SW480 (cell line): ENCODE measurements at places on chromosomes 6 and 20.

- DNase-seq: no peak
These were observed 451.5 kb downstream of the PLCB1 start for GRCh38 chr20:8583566-8584043.

DNA sequence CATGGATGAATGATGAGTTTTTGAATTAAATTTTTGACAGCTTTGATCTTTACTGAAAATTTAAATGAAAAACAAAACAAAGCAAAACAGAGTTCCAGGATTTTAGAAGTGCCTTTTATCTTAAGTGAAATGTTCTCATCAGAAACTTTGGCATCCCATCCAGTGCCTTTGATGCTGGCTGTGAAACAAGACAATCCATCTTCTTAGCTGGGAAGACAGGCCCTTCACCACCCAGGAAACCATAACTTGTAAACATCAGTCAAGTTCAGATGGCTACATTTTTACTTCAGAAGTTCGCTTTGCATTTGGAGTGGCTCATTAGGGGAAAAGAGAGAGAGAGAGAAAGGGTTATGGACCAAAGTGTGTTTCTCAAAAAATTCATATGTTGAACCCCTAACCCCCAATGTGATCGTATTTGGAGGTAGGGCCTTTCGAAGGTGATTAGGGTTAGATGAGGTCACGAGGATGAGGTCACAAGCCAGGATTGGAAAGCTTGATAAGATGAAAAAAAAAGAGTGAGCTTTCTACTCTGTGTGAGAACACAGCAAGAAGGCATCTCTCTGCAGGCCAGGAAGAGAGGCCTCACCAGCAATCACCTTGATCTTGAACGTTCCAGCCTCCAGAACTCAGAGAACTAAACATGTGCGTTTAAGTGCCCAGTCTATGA, 366.5 kb downstream of the PRKN start:
- DNase-seq: no peak

DNA sequence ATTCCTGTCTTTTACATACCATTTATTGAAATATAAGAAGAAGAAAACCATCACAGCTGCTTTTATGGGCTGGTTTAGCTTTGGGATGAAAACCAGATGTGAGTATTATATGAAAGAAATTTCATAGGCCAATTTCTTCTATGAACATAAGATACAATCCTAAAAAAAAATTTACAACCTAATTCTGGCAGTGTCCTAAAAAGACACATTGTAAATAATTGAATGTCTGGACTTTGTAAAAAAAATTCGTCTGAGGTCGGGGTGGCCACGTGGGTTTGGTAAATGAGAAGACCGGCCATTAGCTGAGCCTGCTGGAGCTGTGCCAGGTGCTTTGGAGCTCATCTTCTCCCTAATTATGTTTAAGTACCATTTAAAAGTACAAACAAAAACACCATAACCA, 26.8 kb downstream of the DACT2 start:
- no peak for DNase-seq

GRCh38 chr20:24994470-24995368, 2.2 kb upstream of the APMAP start:
- peak; percentile 80 for DNase-seq

DNA sequence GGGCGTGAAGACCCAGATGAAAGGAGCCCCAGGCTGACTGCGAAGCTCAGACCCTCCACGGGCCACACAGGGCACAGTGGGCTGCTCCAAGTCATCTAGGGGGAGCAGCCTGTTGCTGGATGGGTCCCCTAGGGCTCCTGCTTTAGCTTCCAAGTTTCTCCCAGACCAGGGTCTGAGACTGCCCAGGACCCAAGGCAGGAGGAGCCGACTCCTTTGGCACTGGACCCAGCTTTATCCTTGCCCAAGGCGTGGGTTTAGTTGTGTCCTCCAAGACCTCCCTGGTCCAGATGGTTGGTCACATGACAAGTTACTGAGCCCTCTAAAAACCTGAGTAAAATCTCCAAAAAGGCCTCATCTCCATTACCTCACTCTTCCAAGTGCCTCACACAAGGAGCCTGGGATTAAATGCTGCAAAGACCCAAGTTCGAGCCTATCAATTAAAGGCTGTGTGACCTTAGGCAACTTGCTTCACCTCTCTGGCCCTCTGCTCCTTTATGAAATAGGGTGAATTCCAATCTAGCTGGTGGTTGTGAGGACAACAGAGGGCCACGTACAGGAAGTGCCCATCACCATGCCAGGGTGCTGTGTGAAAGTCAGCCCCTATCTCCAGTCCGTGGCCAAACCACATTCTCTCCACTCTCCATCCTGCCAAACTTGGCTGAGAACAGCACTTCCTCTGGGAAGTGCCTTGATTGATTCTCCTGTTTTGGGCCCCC, 2.5 kb downstream of the NECAB3 start:
- no peak for DNase-seq

GRCh38 chr6:16425881-16426615, 187.7 kb downstream of the GMPR start:
- no peak for DNase-seq

DNA sequence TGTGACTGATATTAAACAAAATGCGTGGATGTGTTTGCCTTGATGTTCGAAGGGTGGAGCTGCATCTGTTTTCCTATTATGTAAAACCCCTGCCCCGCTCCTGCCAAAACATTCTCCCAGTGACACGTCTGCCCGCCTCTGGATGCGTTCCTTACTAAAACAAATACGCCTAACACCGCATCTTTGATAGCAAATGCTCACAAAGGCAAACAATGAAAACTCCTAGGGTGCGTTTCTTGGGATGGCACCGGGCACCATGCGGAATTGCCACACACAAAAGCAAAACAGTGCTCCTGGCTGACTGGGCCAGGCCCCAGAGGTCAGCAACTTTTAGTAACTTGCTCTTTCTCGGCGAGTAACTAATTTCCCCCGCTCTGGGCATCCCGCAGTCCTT, 9.0 kb upstream of the FOXC1 start:
- DNase-seq: no peak

DNA sequence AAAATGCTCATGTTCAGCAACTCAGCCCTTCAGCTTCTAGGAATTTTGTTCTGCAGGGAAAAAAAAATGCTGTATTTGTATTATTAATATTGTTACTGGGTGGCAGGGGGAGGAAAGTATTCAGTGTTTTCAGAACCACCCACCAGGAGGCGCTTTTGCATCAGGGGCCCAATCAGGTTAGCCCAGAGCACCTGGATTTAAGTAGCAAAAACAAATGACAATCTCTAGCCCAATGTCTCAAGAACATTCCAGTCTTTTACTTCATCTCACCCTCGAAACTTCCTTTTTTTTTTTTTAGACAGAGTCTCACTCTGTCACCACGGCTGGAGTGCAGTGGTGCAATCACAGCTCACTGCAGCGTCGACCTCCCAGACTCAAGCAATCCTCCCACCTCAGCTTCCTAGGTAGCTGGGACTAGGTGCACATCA, 635 bp upstream of the C20orf203 start:
- peak; percentile 70 for DNase-seq

DNA sequence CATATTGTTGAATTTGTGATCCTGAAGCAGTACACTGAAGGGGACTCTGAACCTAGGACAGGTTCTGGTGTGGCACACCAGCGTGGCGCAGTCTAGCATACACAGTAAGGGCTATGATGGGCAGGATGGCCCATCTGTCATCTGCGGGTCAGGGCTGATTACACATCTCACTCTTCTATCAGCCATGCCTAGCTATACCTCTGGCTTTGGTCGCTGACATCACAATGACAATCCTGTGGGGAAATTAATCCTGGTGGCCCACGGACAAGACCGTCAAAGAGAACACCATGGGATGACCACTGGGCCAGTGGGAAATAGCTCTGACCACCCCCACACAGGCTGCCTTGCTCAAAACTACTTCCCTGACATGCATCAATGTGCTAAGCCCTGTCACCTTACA, 2.8 kb downstream of the SNHG17 start:
- no peak for DNase-seq

GRCh38 chr20:8127553-8128255, 4.4 kb upstream of the PLCB1 start:
- no peak for DNase-seq

DNA sequence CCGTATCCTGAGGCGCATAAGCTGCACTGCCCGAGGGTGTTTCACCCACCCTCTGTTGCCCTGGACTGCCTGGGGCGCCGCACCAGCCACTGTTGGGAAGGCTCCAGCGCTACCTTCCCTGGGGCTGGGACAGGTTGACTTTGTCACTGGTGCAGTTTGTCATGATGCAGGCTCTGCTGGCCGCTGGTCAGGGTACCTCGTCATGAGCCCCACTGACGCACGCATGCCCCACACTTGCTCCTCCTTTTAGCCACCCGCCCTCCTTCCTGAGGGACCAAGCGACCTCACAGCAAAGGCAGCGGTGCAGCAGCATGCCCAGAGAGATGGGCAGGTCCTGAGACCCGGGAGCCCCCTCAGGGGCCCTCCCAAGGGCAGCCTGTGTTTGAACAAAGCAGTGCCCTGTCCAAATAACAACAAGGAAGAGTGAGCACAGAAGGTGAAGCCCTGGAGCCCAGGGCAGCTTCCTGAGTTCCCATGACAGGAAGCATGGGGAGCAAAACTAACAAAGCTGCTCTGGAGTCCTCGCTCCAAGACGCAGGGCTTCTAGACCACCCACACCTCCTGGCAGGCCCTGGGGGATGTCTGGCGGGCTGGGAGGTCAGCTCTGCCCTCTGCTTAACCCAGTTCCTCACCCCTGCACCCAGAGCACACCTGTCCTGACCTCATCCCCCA, 50.1 kb upstream of the SMOC2 start:
- DNase-seq: no peak

DNA sequence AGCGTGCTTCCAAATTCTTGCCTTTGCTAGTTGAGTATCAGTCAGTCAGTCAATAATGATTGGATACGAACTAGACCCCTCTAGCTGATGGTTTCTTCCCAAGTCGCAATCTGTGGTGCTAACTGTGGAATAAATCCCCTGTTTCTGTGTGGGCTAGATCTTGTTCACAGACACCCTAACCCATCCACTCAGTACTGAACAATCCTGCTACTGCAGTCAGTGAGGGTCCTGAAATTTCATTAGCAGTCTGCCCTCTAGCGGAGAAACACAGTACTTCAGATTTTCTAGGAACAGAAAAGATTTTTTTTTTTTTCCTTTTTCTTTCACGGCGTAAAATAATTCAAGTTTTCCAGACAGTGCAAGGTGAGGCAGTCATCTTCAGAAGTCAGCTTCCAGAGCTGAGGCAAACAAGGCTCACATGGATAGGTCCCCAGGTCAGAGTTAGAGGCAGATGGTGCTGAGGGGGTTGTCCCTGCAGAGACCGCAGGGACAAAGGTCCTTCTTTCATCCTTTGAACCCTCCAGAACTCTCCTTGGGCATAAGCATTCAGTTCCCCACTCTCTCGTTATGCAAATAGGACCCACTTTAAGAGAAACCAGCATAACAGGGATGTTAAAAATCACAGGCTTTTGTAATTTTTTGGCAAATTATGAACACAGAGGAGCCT, 119.6 kb downstream of the SCML4 start:
- peak; percentile 20 for DNase-seq

DNA sequence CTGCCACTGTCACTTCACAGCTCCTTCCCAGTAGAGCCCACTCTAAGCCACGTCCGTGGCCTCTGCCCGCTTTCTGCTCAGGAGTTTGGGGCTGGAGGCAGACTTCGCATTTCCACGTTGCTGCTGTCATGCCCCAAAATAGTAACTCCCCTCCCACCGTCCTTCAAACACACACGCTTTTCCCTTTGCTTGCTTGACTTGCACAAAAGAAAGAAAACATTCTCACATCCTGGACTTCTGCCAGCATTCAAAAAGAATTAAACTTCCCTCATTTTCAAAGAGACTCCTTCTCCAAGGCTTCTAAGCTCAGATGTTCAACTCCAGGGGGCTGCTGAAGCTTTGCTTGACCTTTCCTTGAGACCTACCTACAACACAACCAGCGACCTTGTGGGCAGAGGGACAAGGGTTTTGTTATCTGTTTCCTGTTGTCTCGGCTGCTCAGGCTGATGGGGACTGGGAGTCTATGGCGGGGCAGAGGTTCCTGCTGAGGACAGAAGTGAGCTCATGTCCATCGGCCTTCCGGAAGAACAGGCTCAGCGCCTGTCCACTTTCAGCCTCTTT, 263.8 kb upstream of the FOXQ1 start:
- no peak for DNase-seq

GRCh38 chr6:138287144-138287955, 69.1 kb upstream of the PBOV1 start:
- DNase-seq: peak; percentile 42

GRCh38 chr6:80742481-80742880, 636.0 kb downstream of the BCKDHB start:
- peak; percentile 12 for DNase-seq

DNA sequence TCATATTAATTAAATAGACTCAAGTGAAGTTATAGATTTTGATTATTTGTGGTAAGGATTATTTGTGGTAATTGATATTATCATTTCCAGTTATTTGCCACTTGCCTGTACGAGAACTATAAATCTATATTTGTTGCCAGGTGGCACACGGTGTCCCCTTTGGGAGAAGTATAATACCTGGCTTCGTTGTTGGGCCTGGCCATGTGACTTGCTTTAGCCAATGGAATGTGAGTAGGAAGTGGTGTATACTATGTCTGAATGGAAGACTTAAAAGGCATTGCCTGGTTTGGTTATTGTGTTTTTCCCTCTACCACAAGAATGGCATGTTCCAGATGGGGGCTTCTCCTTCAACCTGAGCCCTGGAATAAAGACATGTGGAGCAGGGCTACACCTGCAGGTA, 228.1 kb downstream of the CDC5L start:
- DNase-seq: no peak

GRCh38 chr20:44011251-44011940, 96.7 kb downstream of the TOX2 start:
- DNase-seq: no peak

GRCh38 chr6:381742-382461, 9.7 kb upstream of the IRF4 start:
- no peak for DNase-seq

DNA sequence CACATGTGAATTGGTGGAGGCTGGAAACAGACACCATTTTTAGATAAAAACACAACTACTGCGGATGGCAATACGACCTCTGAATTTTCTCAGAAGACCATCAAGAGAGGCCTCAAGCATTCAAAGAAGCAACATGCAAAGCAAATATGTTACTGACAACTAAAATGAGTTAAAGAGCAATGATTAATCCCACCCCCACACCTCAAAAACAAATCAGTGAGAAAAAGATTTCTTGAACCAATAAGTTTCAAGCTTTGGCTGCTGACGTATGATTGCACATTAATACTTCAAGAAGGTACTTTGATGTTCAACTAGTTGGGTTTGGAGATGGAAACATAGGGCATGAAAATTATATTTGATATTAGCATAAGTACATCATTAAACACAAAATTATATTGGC, 982 bp downstream of the MMUT start:
- no peak for DNase-seq

GRCh38 chr6:165055231-165055630, 254.2 kb downstream of the C6orf118 start:
- DNase-seq: peak; percentile 15
